ENCODE measurements at places on chromosomes 5 and 9.

DNA sequence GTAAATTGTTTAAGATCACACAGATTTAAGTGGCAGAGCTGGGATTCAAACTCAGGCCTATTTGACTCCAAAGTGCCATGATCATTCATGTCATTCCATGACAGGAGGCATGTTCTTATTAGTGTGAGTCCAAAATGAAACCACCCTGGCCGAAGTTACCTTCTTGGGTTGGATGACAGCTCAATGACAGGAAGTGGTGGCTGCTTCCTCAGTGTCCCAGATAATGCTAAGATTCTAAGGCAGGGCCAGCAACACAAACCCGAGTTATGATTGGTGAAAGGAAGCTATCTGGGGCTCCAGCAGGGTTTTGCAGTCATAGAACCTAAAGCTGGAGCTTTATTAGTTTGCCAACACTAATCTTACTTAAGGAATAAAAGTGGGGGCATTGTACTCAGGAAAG lies 340.4 kb downstream of the SLIT3 start:
- no peak for DNase-seq

- no peak for DNase-seq
These were observed 3.1 kb downstream of the SMARCA2 start for GRCh38 chr9:2018162-2018643.

DNA sequence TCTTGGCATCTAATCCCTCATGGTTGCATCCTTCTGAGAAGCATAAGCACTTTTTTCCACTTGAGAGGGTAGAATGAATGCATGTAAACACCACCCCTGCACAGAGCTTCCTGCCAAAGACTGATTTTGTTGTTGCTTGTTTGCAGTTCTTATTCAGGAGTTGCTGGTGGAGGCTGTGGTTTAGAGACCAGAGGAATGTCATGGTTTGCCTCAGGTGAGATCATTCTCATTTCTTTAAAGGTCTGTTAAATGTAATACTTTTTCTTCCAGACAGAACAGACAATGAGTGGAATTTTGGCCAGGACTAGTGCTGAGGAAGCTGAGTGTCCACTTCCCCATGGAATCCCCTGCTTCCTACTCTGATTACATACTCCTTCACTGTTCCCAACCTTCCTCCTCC lies 3.2 kb upstream of the TNC start:
- no peak for DNase-seq

DNA sequence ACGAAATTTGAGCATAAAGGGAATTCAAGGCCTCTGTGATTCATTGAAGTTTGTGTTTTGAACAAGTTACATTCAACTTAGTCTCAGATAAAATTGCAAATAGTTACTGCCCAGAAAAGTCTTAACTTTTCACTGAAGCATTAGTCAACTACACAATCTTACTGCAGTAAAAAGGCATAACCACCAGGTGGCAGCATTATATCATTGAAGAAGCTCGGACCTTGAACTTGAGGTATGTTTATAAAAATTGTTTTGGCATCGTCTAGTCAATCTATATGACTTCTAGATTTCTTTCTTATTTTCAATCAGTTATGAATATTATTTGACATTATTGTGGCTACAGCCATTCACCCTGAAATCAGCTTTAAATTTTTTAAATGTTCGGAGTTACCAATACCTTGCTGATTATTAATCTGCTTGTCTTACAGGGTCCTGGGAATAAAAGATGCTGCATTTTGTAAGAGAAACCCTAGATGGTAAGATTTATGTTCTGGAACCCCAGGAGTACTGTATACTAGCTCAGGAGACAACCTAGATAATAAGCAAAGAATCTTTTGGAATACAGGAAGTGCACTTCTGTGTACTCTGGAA lies 83.9 kb upstream of the GRAMD2B start:
- peak; percentile 69 for DNase-seq

GRCh38 chr5:124876566-124876965 lies 130.1 kb upstream of the ZNF608 start:
- no peak for DNase-seq

DNA sequence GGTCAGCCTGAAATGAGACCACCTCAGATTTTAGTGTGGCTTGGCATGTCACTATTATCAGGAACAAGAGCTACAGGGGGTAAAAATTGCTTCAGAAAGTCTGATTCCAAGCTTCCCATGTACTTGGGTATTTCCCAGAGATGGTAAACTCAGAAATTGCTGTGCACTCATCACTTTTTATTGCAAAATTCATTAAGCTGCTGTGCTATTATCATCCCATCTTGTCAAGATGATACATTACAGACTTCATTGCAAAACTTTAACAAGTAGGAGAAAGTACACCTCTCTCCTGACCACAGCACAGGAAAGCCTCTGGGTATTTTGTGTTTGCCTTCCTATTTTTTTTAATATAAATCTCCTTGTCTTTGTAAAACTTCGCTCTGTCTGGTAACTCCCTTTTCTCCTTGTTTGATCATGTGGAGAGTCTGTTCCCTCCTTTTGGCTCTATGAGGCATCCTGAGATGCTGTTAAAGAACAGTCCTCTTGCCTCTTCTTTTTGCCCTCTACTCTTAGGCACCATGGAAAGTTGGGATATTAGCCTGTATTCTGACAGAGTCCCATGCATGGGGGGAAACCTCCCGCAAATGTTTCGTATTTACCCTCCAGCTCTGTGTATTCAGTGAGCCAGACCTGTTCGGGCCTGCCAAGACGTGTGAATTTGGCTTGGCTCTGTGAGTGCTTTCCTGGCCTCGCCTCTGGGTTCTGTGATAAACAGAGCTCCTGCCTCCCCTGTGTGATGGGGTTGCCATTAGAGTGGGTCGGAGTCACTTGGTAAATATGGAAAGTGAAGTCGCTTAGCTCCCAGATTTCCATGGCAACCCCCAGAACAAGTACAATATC lies 260.7 kb downstream of the NR3C1 start:
- peak; percentile 74 for DNase-seq

DNA sequence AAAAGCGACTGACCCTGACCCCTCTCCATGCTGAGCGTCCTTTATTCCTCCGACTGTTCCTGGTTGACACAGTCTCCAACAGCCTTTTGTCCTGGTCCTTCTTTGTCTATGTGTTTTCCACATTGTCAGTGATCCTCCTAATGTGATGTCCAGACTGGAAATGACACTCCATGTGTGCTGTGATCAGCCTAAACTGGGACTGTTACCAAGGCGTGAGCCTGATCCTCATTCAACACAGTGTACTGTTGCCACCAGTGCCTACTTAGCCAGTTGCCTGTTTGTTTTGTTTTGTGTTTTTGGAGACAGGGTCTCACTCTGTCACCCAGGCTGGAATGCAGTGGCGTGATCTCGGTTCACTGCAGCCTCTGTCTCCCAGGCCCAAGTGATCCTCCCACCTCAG lies 192.1 kb downstream of the GOLPH3 start:
- no peak for DNase-seq

DNA sequence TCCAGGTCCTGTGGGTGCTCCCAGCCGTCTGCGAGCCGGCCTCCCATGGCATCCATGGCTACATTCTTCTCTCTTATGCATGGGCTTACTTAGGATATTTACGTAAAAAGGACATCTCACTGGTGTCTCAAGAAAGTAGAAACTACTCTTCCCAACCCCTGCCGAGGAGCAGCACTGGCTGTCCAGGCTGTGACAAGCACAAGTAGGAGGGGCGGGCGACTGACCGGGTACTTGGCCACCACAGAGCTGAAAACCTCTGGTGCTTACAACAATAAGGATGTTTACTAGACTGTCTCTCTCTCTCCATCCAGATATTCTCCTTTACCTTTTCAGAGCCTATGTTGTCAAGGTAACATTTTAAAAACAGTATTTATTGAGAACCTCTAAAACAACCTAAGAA lies 56.3 kb upstream of the TBC1D9B start:
- no peak for DNase-seq

- no peak for DNase-seq
These were observed 32.3 kb downstream of the ATP6V0E1 start for GRCh38 chr5:173015598-173016455.

DNA sequence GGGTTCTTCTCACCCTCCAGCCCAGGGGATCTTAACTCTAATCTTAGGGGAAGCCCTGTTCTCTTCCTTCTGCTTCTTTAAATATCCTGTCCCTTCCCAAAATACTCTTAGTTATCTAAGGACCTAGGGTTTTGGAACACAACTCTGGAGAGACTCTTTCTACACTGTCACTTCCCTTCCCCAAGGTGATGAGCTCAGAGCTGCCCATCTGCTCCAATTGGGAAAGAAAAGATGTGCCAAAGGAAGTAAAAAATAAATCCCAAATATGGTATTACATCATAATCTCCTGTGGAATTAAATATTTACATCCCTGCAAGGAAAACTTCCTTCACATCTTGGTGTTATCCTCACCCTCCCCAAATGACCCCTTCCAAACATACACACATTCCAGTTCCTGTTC lies 291.2 kb downstream of the EPB41L4A start:
- DNase-seq = no peak

GRCh38 chr5:170070556-170071412 lies 34.9 kb upstream of the FOXI1 start:
- DNase-seq = no peak

DNA sequence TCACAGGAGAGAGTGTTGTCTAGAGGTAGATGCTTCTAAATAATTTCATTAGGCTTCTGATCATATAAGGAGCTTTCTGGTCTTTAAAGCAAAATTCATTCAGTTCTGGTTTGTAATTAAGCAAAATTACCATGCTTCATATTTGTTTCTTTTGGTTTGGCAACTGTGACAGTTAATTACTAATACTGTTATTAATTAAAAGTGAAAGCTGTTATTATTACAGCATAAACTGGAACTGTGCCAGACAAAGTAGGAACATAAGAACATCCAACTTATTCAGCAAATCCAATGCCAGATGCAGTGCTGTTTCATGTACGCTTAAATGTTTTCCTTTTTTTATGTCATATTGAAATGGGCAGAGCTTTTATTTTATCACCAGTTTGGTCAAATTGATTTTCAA lies 70.4 kb upstream of the DAB2 start:
- DNase-seq = no peak

GRCh38 chr5:28404363-28405071 lies 1366.1 kb upstream of the CDH9 start:
- DNase-seq = no peak

DNA sequence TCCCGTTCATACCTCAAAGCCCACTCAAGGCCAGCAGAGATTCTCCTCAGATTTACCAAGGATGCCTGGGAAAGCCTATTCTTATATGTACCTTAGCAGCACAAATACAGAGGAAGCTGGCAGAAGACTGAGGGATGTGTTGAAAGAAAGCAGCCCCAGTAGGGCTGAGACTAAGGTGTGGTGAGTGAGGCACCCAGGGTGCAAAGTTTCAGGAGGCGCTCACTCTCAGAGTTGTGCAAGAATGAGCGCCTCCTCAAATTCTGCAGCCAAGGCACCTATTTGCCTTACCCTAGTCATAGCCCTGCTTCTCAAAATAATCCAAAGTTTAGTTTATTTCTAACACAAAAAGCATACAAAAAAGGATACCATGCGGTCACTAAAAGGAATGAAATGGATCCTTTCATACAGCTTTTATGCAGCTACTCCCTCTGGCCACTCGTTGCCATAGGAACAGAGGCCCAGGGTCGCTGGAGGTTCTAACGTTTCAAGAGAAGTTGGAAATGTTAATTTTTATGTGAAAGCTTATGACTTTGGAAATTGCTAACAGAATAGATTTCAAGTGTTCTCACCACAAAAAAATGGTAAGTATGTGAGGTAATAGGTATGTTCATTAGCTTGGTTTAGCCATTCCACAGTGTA lies 79.7 kb upstream of the SMIM23 start:
- DNase-seq = no peak

GRCh38 chr5:143758015-143758414 lies 53.9 kb upstream of the HMHB1 start:
- no peak for DNase-seq

GRCh38 chr9:134365791-134366222 lies 39.6 kb downstream of the RXRA start:
- DNase-seq = peak; percentile 83

DNA sequence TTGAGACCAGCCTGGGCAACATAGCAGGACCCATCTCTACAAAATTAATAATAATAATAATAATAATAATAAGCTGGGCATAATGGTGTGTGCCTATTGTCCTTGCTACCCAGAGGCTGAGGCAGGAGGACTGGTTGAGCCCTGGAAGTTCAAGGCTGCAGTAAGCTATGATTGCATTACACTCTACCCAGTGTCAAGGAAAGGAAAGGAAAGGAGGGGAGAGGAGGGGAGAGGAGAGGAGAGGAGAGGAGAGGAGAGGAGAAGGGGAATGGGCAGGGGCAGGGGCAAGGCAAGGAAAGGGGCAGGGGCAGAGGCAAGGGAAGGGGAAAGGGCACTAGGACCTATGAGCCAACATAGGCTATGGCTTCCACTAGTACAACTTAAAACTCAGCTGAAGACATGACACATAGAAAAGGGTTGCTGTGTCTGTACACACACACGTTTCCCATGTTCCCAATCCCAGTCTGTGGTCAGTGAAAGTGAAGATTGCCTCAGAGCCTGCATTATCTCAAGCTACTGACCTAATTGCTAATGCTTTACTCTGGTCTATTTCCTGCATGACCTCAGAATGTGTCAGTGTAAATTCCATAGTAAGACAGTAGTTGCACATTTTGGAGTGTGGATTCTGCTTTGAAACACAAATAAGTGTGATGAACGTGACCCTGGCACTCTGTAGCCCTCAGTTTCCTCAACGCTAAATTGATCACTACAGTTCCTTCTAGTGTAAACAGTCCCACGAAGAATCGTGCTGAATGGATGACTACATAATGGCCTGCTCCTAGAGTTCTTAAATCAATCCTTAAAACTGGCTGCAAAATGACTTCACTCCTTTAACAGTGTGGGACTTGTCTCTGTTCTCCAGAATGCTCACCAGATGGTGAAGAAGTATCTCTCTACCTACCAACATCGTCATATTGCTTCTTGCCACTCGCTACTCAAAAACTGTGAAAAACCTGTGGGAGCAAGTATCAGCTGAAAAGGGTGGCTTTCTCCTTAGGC lies 497.0 kb downstream of the RAB3C start:
- no peak for DNase-seq

GRCh38 chr5:170117736-170118135 lies 12.0 kb downstream of the FOXI1 start:
- no peak for DNase-seq

GRCh38 chr9:75814667-75815066 lies 75.8 kb upstream of the PCSK5 start:
- DNase-seq = no peak

GRCh38 chr5:96093890-96094381 lies 132.3 kb upstream of the ELL2 start:
- DNase-seq = no peak

GRCh38 chr9:85645909-85646627 lies 95.7 kb downstream of the AGTPBP1 start:
- no peak for DNase-seq

DNA sequence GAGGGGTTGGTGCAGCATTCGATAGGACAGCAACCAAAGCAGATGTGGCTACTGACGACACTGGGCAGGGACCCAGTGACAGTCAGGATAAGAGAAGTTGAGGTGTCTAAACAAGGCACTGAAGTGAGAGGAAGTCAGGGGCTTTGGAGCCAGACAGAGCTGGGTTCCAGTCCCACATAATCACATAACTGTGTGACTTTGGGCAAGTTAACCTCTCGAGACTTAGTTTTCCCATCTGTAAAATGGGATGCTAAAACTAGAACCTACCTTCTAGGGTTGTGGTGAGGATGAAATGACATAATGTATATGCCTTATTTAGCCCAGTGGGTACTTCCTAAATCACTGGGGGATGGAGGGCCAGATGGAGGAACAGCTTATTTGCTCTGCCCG lies 3.1 kb downstream of the ANGPTL2 start:
- DNase-seq = no peak

GRCh38 chr5:23072179-23072578 lies 219.0 kb upstream of the CDH12 start:
- no peak for DNase-seq
